B cell (primary cell): ENCODE measurements at places on chromosomes 7 and 10.

GRCh38 chr7:1014681-1015080, 29.7 kb upstream of the GPR146 start:
- DNase-seq: no peak

DNA sequence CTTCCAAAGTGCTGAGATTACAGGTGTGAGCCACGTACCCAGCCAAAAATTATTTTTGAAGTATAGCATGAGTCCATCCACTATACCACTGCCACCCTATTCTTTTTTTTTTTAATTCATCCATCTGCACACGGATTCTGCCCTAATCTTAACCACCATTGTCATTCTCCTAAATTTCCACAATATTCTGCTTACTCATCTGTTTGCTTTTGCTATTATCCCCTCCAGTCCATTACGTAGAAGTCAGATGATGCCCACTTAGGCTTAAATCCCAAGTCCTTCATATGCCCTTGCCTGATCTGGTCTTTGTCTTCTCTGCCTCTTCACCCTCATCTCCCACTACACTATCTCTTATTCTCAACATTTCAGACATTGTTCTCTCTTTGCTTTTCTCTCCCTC, 86.7 kb downstream of the MMRN2 start:
- no peak for DNase-seq

DNA sequence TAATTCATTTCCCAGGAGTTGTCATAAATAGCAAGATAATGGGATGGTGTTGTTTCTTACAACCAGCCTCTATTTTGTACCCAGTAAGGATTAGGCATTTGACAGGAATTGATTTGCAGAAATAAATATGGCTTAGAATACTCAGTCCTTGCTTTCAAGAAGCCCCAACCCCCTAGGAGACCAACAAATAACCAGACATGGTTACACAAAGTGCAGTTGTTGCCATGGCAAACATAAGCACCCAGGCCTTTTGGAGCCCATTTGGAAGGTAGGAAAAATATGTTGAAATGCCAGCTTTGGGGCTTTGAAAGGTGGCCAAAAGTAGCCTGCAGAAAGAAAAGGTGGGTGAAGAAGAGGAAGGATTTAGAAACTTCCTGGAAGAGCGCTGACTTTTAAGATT, 397.5 kb downstream of the CDC14C start:
- no peak for DNase-seq

GRCh38 chr10:31908157-31908556, 20.5 kb downstream of the ARHGAP12 start:
- no peak for DNase-seq

GRCh38 chr10:71576842-71577241, 142.7 kb downstream of the C10orf105 start:
- no peak for DNase-seq

DNA sequence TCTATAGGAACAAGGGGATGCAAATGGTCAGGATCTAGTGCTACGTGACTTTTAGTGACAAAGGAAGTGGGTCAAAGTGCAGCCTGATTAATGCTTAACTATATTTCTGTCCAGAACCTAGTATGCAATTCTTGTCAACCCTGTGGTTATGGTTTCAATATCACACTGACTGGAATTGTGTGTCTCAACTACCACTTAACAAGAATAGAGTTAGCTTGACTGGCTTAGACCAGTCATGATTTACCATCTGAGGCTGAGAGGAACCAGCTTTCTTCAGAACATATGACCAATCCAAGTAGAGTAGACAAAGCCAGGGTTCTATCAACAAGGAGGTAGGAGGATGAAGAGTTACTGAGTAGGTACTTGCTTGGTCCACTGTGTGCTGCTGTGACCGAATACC, 54.4 kb downstream of the MYPN start:
- no peak for DNase-seq

- DNase-seq: no peak
These were observed 59.4 kb downstream of the CDK14 start for GRCh38 chr7:90655566-90655965.

- DNase-seq: no peak
These were observed 25.4 kb upstream of the PAPSS2 start for GRCh38 chr10:87634311-87634710.

GRCh38 chr7:87424075-87424474, 51.4 kb downstream of the ABCB4 start:
- DNase-seq: no peak

GRCh38 chr7:100726996-100727761, 6.2 kb upstream of the ZAN start:
- no peak for DNase-seq
